Right renal pelvis (tissue), 4 donors: ENCODE measurements at places on chromosomes 7 and 10.

- no peak for DNase-seq
Observed at GRCh38 chr10:42882597-42882996, 100.0 kb downstream of the BMS1 start.

GRCh38 chr10:12730809-12731519 lies 270.5 kb downstream of the CCDC3 start:
- no peak for DNase-seq

DNA sequence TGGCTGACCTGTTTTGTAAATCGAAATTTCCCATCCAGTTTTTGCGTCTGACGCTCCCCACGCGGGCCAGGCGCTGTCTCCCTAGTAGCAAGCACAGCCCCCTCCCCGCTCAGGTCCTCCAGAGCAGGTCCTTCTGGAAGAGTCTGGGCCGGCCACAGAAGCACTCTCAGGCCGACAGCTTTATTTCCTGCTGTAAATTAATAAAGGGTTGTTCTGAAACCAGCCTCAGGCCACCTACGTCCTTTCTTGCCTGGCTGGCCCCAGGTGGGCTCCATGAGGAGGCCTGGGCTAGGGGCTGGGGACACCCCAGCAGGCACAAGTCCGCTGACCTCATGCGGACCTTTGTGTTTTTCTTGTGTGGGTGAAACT lies 35.2 kb downstream of the CAMK2B start:
- no peak for DNase-seq

GRCh38 chr7:141649137-141649864 lies 52.7 kb downstream of the DENND11 start:
- DNase-seq = no peak

DNA sequence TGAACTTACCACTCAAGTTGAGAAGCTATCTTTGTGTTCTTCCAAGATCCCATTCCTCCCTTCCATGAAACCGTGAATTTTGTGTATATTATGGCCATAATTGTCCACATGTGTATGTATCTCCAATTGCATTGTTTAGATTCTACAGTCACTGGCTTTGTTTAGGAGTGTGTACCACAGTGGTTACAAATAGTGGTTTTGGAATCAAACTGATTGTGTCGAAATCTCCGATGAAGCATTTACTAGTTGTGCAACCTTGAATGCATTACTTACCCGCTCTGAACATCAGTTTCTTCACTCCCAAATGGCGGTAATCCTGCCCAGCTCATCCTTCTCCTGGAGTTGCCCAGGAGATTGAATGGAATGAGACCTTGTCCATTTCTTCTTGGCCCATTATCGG lies 145.0 kb upstream of the ZNF32 start:
- no peak for DNase-seq

DNA sequence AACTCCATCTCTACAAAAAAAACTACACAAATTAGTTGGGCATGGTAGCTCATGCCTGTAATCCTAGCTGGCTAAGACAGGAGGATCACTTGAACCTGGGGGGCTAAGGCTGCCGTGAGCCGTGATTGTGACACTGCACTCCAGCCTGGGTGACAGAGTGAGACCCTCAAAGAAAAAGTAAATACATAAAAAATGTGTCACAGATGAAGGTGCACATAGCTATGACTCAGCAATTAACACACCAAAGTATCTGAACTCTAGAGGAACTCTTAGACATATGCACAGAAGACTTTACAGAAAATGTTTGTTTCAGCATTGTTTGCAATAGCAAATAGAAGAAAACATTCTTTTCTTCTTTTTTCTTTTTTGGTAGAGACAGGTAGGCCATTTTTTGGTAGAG lies 8.3 kb downstream of the C10orf62 start:
- DNase-seq = no peak

- DNase-seq = no peak
Observed at GRCh38 chr7:103887853-103888602, 101.4 kb downstream of the RELN start.

- no peak for DNase-seq
Observed at GRCh38 chr7:134742688-134743350, 36.6 kb upstream of the CALD1 start.

GRCh38 chr7:128381161-128381821 lies 19.8 kb upstream of the PRRT4 start:
- DNase-seq = no peak

DNA sequence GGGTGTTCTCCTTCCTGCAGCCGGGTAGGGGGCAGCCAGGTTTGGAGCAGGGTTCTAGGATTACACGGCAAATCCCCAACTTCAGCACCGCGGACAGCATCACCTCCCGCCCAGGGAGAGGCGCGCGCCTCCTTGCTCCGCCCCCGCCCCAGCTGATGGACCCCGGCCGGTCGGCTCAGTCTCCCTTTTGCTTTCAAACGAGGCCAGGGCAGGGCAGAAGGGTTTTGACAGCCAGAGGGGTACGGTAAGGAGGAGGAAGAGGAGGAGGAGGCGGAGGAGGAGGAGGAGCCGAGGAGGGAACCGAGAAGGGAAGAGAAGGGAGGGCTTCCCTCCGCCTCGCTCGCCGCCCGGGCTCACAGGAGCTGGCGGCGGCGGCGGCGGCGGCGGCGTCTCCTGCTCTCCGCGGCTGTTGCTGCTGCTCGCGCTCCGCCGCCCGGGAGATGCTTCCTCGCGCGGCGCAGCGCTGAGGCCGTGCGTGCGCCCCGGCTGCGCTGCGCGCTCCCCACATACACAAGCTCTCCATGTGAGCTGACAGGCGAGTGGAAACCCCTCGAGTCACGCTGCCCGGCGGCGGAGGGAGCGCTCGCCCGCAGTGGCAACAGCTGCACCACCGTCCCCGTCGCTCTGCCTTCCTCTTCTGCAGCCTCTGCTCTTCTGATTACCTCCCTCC lies 615 bp upstream of the CNTNAP2 start:
- DNase-seq = peak; percentile 89

DNA sequence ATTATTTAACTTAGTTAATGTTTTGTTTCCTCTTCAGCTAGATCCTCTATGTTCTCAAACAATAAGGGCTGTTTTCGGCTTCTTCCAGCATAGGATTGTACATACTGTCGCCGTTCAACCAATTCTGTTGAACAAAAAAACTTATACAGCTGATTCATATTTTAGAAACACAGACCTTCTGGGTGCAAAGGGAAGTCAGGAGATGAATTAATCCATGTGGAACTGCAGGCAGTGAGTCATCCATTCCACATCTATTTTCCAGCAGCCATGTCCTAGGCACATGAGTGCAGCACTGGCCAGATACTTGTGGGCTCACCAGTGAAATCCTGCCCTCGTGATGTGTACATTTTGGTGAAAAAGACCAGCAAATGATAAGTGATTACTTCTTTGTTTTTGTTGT lies 163.2 kb downstream of the JAZF1 start:
- DNase-seq = no peak

GRCh38 chr7:152512706-152513105 lies 76.9 kb upstream of the KMT2C start:
- DNase-seq = no peak

DNA sequence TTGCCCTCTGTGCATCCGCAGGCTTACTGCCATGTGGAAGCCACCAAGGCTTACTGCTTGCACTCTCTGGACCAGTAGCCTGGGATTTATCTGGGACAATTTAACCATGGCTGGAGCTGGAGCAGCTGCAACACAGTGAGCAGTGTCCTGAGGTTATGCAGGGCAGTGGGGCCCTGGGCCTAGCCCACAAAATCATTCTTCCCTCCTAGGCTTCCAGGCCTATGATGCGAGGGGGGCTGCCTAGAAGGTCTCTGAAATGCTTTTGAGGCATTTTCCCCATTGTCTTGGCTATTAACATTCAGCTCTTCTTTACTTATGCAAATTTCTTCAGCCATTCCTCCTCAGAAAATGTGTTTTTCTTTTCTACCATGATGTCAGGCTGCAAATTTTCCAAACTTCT lies 313.6 kb upstream of the CDC14C start:
- DNase-seq = no peak

- no peak for DNase-seq
Observed at GRCh38 chr7:33190688-33191304, 61.4 kb downstream of the BBS9 start.

DNA sequence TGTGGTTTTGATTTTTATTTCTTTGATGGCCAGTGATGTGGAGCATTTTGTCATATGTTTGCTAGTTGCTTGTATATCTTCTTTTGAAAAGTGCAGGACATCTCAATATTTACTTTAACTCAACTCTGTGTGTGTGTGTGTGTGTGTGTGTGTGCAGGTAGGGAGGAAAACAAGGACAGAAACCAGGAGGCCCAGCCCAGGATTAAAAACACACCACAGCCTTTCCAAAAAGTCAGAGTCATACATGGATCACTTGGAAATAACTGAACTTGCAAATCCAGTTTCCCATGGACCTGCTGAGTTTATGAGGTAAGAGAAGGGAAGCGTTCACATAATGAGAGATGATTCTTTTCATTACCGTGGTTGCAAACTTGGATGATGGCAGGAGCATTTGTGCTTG lies 189.9 kb upstream of the LYZL1 start:
- DNase-seq = no peak

DNA sequence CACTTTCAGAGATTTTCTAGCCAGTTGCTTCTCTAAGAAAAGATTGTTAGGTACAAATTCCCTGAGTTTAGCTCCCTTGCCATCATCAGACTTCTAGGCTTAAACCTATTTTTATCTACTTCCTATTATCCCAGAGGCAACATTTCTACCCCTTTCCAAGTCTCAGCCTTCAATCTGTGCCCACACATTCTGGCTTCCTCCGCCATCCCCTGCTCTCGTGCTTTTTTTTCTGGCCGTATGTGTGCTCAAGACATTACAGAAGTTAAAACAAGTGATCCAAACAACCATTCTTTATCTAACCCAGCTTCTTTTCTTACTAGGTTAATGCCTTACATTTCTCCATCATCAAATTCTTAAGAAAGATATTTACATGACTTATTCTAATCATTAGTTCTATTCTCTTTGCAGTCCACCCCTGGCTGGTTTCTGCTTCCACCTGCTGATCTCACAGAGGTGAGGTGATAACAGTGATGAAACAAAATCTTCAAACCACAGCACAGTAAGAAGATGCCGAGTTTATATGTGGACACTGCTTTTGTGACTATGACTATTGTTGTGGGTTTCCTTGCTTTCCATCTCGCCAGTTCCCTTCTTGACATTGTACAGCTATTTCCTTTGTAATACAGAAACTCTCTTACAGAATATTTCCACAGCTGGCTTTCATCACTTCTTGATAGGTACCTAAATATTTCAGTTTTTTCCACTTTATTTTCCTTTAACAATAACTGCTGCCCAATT lies 18.3 kb upstream of the CDK6 start:
- no peak for DNase-seq

GRCh38 chr10:60989400-60989876 lies 45.5 kb upstream of the RHOBTB1 start:
- no peak for DNase-seq

- no peak for DNase-seq
Observed at GRCh38 chr7:20030417-20030816, 186.8 kb downstream of the MACC1 start.

- DNase-seq = no peak
Observed at GRCh38 chr7:158343526-158343925, 244.1 kb downstream of the PTPRN2 start.

DNA sequence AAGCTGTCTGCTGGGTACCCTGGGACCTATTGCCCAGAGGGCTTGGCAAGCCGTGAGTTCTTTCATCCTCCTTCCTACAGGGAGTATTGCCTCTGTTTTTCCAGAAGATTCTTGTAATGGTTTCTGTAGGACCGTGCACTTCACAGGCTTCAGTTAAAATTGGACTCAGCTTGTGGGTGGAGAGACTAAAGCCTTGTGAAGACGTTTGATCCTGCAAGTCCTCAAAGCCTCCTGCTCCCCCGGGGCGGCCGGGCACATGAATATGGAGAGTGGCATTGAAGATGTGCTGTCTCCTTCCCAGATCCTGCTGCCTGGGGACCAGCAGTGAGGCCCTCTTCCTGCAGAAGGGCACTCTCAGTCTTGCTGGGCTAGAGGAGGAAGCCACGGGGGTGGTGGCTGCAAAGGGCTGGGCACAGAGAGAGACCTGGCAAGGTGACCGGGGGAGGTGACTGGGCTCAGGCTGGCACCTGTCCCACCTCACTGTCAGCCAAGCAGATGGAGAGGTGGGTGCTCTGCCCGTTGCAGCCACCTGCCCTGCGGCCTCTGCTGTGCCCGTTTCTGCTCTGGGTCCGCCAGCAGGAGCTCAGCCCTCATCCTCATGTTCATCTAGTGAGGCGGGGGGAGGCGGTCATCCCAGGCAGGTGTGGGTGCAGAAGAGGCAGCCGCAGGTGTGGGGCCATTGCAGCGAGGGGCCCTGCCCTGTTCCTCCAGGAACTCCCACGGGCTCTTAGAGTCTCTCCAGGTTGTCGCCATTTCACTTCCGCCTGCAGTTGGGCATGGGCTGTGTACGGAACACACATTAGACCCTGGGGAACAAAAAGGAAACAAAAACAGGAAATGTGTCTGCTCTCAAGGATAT lies 55.7 kb downstream of the TMEM209 start:
- DNase-seq = no peak

DNA sequence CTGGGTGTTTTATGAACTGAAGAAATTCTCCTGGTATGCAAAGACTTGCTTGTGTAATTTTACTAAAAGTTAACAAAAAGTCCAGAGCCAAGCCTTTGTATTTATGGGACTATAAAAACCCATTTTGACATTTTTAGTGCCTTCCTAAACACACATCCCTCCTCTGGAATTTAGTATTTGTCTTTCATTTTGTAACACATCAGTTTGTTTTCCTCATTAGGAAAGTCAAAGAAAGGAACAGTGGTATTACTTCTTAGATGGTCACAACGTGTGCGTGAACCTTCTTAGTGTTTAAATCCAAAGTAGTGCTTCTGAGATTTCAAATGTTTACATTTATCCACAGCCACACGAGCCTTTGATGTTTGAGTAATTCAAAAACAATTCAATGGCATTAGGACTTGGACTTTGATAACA lies 103.2 kb upstream of the TMEM106B start:
- no peak for DNase-seq

DNA sequence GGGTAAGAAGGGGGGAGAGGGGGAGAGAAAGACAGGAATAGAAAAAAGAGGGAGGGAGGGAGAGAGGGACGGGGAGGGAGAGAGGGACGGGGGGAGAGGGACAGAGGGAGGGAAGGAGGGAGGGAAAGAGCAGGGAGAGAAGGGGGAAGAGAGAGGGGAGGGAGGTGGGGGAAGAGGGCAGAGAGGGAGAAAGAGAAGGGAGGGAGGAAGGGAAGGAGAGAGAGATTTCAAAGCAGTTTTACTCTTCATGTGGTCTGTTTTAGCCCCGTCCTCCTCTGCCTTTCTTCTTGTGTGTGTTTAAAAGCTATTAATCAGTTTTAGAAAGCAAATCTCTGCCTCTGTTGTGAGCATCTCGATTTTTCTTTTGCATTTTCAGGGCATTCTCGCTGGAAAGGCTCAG lies 237.0 kb downstream of the WDR37 start:
- DNase-seq = no peak

DNA sequence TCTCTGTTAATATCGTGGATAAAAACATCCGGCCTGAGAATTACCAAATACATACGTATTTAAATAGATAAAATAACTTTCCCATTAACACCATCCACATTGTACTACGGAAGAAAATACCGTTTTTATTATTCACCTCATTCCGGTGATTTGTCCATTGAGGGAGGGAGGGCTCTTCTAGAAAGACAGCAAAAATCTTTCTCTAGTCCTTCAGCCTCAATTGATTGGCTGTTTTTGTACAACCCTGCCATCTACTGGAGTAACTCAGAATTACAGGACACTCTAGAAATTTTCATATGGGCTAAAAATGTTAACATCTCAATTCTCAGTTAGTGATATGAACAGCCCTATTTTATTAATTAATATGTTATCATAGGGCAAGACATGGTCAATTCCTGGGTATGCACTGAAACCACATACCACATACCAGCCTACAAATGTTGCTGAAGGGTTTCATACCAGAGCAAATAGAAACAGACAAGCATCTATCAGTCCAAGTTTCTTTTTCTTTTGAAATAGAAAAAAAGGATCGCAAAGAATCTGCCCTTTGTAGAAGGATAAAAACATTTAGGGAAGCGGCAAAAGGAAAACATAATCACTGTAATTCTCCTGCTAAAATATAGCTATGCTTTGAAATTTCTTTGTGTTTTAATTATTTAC lies 55.8 kb upstream of the CDCA7L start:
- DNase-seq = peak; percentile 45
